ENCODE measurements at places on chromosomes 7 and 10. TPM values are rescaled to one million over a fixed set of nuclear protein-coding genes. Genes with fewer than 3 reads are reported as not detected.

SVIL gene
- total RNA-seq, result 1,443 TPM

CALCR gene
- total RNA-seq, result not detected

MBL2 gene
- total RNA-seq, result not detected

KEL gene
- total RNA-seq, result 0.28 TPM

CPA2 gene
- not detected for total RNA-seq

TACR2 gene
- 184 TPM for total RNA-seq

DNA sequence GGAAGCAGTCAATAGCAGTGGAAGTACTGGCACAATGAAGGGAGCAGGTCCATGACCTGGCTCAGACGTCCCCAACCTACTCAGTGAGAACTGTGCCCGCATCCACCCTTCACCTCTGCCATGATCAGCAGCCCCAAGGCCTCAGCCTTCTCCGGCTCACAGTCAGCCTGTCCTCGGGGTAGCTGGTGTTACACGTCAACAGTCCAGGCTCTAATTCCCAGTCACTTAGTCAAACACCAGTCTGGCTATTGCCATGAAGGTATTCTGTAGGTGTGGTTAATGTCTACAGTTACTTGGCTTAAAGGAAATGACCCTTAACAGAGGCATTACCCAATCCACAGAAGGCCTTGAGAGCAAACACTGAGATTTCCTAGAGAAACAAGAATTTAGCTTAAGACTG, 49.1 kb downstream of the GRB10 start:
- peaks cover 27% of the 10 kb centered on the region for H3K4me1 ChIP-seq
- no peak overlapping the region for H3K4me3 ChIP-seq
- H3K27ac ChIP-seq, result no peak overlapping the region
- no peaks in the 10 kb centered on the region for H3K36me3 ChIP-seq

DNA sequence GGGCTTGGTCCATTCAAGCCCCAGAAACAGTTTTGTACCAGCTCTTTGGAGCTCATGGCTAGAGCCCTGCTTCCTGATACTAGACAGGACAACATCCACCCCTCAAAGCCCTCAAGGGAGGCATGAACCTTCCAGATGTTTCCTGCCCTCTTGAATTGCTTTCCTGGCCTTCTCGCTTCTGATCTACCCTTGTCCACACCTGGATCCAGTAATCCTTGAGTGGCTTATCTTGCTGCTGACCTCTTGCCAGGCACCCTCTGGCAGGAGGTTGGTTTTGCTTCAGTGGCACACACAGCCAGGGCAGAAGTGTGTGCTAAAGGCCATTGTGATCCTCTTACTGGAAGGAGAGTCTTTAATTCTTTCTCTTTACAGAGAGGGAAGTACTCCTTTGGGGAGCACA, 495.8 kb downstream of the PLXNA4 start:
- H3K27me3 ChIP-seq, result no peaks in the 10 kb centered on the region
- no peak for DNase-seq
- no peak overlapping the region for H3K4me3 ChIP-seq
- H3K27ac ChIP-seq, result peak overlapping the region; percentile 73
- H3K36me3 ChIP-seq, result no peaks in the 10 kb centered on the region

DNA sequence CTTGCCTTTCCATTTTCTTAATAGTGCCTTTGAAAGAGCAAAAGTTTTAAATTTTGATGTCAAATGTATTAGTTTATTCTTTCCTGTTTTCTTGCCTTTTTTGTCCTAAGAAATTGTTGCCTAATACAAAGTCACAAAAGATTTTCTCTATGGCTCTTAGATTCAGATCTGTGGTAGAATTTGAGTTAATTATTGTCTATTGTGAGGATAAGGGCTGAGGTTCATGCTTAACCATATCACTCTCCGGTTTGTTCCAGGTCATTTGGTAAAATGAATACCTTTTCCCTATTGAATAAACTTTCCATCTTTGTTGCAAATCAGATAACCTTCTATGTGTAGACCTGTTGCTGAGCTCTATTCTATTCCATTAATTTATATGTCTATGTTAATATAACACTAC, 96.0 kb downstream of the NOD1 start:
- no peak overlapping the region for H3K4me3 ChIP-seq
- H3K36me3 ChIP-seq, result no peaks in the 10 kb centered on the region
- no peaks in the 10 kb centered on the region for H3K27me3 ChIP-seq
- no peak overlapping the region for H3K27ac ChIP-seq

GRCh38 chr10:132522521-132523411, 14.8 kb upstream of the INPP5A start:
- no peaks in the 10 kb centered on the region for H3K36me3 ChIP-seq
- no peak overlapping the region for H3K4me3 ChIP-seq
- peaks cover 45% of the 10 kb centered on the region for H3K4me1 ChIP-seq
- no peak overlapping the region for H3K27ac ChIP-seq

- no peaks in the 10 kb centered on the region for H3K4me1 ChIP-seq
- DNase-seq, result no peak
- no peak overlapping the region for H3K27ac ChIP-seq
- H3K4me3 ChIP-seq, result no peak overlapping the region
- no peaks in the 10 kb centered on the region for H3K36me3 ChIP-seq
Measured at GRCh38 chr10:5999440-6000165, 22.3 kb upstream of the IL15RA start.

DNA sequence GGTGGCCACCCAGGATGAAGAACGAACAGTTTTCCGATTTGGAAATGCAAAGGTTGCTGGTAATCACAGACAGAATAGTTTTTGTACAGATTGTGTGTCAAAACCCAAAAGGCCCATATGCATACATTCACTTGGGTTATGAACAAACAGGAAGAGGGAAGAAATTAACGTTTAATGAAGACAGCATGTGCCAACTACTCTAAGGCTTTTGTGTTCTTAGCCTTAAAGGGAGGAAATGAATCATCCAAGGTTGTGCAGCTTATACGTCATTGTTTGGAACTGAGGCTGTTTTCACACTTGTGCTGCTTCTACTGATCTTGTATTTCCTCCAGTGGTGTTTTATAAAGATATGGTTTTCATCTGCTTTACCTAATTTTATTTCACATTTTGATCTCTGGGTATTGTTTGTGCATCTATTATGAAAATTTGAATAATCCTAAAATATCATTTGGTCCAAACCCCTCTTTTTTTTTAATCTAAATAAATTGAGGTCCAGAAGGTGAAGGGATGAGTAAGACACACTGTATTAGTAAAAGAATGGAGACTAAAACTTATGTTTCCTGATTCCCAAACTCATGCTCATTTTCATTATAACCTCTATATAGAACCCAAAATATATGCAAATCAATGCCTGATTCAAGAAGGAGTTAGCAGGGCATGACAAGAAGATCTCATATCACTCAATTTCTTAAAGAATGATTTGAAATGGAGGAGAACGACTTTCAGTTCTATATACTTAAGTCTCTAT, 373.1 kb downstream of the THSD7A start:
- no peak overlapping the region for H3K4me3 ChIP-seq
- H3K27ac ChIP-seq, result no peak overlapping the region
- no peak for DNase-seq
- no peaks in the 10 kb centered on the region for H3K36me3 ChIP-seq

GRCh38 chr10:113523071-113523470, 29.8 kb upstream of the HABP2 start:
- H3K4me3 ChIP-seq, result no peak overlapping the region
- no peaks in the 10 kb centered on the region for H3K36me3 ChIP-seq
- peaks cover 12% of the 10 kb centered on the region for H3K4me1 ChIP-seq
- H3K27me3 ChIP-seq, result no peaks in the 10 kb centered on the region
- no peak overlapping the region for H3K27ac ChIP-seq

- H3K4me3 ChIP-seq, result no peak overlapping the region
- H3K27ac ChIP-seq, result no peak overlapping the region
- H3K4me1 ChIP-seq, result peaks cover 12% of the 10 kb centered on the region
- DNase-seq, result no peak
- no peaks in the 10 kb centered on the region for H3K36me3 ChIP-seq
Measured at GRCh38 chr7:12888717-12889116, 201.3 kb downstream of the ARL4A start.

DNA sequence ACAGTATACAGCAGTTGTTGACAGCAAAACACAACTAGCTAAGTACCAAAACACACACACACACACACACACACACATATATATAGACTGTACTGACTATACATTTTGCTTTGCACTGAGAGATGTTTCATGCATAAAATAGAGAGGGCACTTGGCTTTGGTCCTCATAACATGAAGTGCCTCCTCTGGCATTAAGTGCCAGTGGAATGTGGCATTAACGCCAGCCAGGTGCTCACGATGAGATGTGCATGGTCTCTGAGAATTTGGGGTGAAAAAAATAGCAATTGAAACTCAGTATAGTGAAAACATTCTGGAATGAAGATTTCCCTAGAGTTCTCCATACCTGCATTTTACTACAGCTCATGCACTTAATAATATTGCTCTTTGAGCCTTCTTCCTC, 70.0 kb upstream of the INSYN2A start:
- no peak overlapping the region for H3K27ac ChIP-seq
- H3K27me3 ChIP-seq, result no peaks in the 10 kb centered on the region
- H3K4me3 ChIP-seq, result no peak overlapping the region
- no peak for DNase-seq

GRCh38 chr10:76071653-76072365, 640.4 kb downstream of the LRMDA start:
- H3K27ac ChIP-seq, result peak overlapping the region; percentile 18
- no peak overlapping the region for H3K4me3 ChIP-seq

- H3K4me1 ChIP-seq, result no peaks in the 10 kb centered on the region
- DNase-seq, result peak; percentile 96
- peak within 1 kb of the TSS; percentile 93 for H3K27ac ChIP-seq
- peak within 1 kb of the TSS; percentile 66 for H3K4me3 ChIP-seq
Measured at GRCh38 chr7:134778941-134779740, at the start of gene CALD1. TSS of gene CALD1 (plus strand) at chr7:134779634. CDS start at chr7:134867734, 88,100 bp downstream.

DNA sequence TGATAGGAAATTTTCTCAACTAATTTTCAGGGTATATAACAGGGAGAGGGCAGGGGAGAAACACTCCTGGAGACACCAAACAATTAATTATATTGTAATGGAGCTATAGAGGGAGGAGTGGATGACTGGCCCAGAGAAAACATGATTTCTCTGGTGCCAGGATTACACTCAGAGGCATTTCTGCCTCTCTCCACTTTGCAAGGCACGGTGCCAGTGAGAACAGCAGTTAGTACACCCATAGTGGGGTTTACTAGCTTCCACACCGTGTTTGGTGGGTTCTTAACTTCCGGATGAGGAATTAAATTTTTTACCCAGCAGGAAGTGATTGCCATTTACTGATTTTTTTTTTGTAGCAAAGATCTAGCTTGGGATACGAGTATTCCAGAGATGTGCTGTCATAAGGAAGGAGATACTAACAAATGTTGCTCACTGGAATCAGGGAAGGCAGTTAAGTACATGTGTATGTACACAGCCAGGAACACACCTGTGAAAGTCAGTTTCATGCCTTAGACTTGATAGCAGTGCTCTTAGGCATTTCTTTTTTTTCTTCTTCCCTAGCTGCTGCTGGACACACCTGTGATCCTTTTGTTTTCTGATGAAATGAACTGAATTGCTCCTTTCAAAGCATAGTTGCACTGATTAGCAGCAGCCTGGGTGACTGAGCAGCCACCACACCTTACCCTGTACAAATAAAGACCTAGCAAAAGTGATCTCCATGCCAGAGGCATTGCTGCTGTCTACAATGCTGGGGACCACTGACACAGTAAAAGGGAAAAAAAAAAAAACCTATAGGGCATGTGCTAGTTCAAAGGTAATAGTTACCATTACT, 58.1 kb downstream of the POLL start:
- H3K36me3 ChIP-seq, result peaks cover 7% of the 10 kb centered on the region
- H3K27me3 ChIP-seq, result no peaks in the 10 kb centered on the region
- no peak overlapping the region for H3K27ac ChIP-seq
- DNase-seq, result no peak

GRCh38 chr10:6274040-6274439, 71.3 kb downstream of the PFKFB3 start:
- H3K4me3 ChIP-seq, result no peak overlapping the region
- H3K36me3 ChIP-seq, result no peaks in the 10 kb centered on the region
- no peak overlapping the region for H3K27ac ChIP-seq
- no peaks in the 10 kb centered on the region for H3K27me3 ChIP-seq
- H3K4me1 ChIP-seq, result no peaks in the 10 kb centered on the region

- no peak overlapping the region for H3K27ac ChIP-seq
- DNase-seq, result no peak
- no peaks in the 10 kb centered on the region for H3K4me1 ChIP-seq
- no peak overlapping the region for H3K4me3 ChIP-seq
- no peaks in the 10 kb centered on the region for H3K36me3 ChIP-seq
Measured at GRCh38 chr7:101096331-101096956, 11.2 kb downstream of the TRIM56 start.

- no peak overlapping the region for H3K4me3 ChIP-seq
- H3K27ac ChIP-seq, result no peak overlapping the region
- DNase-seq, result no peak
- no peaks in the 10 kb centered on the region for H3K27me3 ChIP-seq
- no peaks in the 10 kb centered on the region for H3K36me3 ChIP-seq
Measured at GRCh38 chr10:45464958-45465567, 91.0 kb downstream of the ALOX5 start.

DNA sequence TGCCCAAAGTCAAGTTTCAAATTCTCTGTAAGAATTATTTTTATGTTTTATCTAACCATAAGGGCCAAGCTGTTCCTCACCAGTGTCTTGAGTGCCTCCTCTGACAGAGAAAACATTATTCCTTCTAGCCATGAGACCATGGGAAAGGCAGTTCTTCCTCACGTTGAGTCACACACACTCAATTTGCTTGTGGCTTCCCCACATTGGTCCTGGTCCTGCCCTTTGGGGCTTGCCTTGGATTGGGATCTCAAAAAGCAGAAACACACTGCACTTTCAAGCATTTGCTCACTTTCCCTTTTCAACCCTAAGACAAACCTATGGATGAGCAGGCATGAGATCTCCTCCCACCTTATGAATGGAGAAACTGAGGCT, 248.3 kb upstream of the IGFBP3 start:
- no peaks in the 10 kb centered on the region for H3K4me1 ChIP-seq
- no peak for DNase-seq
- H3K4me3 ChIP-seq, result no peak overlapping the region
- H3K27ac ChIP-seq, result no peak overlapping the region

DNA sequence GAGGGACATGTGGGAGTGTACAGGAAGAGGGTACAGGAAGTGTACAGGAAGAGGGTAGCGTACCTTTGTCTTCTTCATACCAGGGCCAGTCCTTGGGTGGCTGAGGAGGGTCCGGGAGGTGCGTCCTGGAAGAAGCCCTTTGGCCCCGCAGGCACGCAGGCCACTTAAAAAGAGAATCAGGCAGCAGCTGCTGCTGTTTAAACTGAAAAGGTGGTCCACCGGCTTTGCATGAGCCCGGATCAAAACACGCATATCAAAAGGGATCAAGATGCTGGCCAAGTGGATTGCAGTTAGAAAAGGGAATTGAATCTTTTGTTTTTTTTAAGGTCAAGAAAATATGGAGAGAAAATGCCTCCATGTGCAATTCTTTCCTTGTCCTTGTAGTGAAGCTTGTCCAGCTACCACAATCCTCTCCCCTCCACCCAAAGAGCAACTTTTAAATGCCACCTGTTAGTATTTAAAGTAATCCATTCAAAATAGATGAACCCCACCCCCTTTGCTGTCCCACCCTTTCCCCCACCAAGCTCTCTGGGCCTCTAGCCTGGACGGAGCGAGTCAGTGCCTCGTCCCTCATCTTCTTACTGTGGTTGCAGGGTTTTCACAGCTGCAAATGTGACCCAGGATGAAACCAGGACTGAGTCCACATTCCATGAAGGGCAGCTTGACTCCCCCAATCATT, 142.8 kb downstream of the GLCCI1 start:
- no peak for DNase-seq
- H3K36me3 ChIP-seq, result no peaks in the 10 kb centered on the region
- H3K27ac ChIP-seq, result no peak overlapping the region
- no peak overlapping the region for H3K4me3 ChIP-seq
